CD4-positive, alpha-beta T cell treated with Interleukin-10 for 1 hour (primary cell): ENCODE measurements at places on chromosomes 2 and 18.

DNA sequence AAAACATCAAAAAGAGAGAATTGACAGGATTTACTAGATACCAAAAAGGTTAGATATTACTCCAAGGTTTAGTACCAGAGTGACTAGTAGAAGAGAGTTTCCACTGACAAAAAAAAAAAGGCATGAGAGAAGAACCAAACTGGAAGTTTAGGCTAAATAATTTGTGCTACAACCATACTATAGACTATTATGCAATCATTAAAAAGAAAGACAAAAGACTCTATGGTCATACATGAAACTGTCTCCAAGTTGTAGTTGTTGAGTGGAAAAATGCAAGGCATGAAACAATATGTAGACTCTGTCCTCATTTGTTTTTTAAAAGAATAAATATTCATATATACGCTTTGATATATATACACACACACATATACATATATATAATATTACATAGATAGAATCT is 1.7 kb upstream of the EXOC6B start:
- no peak for DNase-seq

- peak; percentile 50 for DNase-seq
Measured at GRCh38 chr2:234368861-234369261, 128.0 kb downstream of the ARL4C start.

GRCh38 chr18:13136904-13137669 is 81.5 kb upstream of the LDLRAD4 start:
- DNase-seq, result peak; percentile 37

- no peak for DNase-seq
Measured at GRCh38 chr2:95551055-95551568, 40.7 kb upstream of the TRIM43 start.

DNA sequence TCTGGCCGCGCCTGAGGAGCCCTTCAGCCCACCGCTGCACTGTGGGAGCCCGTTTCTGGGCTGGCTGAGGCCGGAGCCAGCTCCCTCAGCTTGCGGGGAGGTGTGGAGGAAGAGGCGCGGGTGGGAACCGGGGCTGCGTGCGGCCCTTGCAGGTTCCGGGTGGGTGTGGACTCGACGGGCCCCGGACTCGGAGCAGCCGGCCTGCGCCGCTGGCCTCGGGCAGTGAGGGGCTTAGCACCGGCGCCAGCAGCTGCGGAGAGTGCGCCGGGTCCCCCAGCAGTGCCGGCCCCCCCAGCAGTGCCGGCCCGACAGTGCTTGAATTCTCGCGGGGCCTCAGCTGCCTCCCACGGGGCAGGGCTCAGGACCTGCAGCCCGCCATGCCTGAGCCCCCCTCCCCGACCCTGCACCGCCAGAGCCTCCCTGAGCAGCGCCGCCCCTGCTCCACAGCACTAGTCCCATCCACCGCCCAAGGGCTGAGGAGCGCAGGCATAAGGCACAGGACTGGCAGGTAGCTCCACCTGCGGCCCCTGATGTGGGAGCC is 534.2 kb downstream of the ZNF804A start:
- DNase-seq, result no peak

- DNase-seq, result no peak
Measured at GRCh38 chr2:173972636-173973035, 7.5 kb upstream of the SP3 start.

DNA sequence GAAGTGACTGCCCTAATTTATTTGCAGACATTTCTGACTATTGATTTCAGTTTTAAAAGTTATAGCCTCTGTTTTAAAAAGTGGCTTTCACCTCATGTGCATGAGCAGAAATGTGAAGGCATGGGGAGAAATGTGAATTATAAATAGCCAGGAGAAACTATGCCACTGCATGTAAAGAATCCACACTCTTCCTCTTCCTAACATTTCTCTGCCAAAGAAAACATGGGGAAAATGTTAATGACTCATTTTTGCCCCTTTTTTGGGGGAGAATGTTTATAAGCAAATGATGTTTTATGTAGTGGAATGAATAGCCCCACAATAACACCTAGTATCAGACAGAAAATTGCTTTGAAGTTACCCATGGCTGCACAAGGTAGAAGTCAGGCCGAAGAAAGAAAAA is 249.0 kb upstream of the TANK start:
- no peak for DNase-seq

DNA sequence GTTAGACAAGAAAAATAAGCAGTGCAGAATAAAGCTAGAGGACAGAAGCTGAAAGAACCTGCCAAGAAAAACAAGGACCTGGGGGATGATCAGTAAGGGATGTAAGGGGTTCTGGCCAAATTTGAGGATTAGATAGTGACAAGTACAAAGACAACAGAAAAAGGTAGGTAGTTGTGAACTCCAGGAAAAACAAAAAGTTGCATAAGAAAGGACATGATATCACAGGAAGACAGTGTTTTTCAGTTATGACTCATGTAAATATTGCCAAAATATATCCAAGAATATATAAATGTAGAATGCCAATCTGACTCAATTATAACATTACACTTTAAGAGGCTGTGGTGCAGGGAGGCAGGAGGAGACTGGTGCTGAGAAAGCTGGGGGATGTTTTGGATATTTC is 209.8 kb upstream of the SH3BP4 start:
- DNase-seq, result no peak

GRCh38 chr2:96241900-96242611 is 23.7 kb downstream of the TMEM127 start:
- peak; percentile 74 for DNase-seq

DNA sequence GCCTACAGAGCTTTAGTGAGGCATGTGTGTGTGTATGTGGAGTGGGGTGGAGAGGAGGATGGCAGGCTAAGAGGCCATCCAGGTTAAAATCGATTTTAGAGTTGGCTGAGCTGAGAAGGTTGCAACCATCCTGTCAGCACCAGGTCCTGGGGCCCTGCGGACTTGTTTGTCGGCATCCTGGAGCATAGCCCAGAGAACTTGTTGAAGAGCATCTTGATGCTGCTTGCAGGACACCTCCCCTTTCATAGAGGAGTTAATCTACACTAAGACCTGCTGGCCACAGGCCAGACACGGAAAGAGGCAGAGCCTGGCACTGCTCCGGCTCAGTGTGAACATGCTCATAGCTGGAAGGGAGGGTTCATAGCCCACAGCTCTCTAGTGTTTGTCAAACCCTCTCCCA is 72.1 kb upstream of the RGPD5 start:
- DNase-seq, result no peak

DNA sequence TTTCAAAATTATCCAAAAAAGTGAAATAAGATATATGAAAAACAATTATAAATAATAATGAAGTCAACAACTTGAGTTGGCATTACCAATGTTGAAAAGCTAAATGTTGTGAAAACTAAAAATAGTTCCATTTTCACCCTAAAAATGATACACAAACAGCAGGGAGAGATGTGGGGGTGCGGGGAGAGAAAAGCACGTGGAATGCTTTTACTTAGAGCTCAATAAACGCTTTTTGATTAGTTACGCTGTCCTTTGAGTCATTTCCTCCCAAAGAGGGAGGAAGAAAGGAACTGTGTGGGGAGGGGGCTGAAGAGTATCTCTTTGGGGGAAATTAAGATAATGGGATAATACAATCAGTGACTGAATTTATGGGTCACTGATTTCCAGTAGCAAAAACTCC is 29.2 kb downstream of the ZNF521 start:
- DNase-seq, result no peak

DNA sequence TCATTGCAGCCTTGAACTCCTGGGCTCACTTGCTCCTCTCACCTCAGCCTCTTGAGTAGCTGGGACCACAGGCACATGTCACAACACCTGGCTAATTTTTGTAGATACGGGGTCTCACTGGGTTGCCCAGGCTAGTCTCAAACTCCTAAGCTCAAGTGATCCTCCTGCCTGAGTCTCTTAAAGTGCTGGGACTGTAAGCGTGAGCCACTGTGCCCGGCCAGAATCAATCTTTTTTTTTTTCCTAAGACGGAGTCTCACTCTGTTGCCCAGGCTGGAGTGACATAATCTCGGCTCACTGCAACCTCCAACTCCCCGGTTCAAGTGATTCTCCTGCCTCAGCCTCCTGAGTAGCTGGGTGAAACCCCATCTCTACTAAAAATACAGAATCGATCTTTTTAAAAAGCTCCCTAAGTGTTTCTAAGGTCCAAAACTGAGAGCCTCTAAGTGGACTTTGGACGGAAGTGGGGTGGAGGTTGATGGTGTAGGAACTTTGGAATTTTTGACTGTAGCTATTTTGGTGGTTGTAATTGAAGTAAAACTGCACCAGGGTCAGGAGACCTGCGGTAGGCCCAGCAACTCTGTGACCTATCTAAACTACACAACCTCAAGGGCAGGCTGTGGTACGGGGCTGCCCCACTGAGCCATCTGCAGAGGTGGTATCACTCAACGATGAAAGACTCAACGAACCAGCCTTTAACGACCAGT is 82.9 kb downstream of the POLR1A start:
- no peak for DNase-seq

DNA sequence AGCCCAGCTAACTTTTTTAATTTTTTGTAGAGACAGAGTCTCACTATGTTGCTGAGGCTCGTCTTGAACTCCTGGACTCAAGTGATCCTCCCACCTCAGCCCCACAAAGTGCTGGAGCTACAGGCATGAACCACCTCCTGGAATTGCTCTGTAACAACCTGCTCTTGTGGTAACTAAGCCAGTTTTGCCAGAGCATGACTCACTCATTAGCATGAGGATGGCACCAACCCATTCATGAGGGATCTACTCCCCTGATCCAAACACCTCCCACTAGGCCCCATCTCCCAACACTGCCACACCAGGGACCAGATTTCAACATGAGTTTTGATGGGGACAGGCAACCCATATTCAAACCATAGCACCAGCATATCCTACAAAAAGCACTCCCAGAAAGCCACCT is 348.9 kb upstream of the RAB12 start:
- DNase-seq, result no peak

- no peak for DNase-seq
Measured at GRCh38 chr18:62001396-62001795, 108.6 kb upstream of the RNF152 start.

DNA sequence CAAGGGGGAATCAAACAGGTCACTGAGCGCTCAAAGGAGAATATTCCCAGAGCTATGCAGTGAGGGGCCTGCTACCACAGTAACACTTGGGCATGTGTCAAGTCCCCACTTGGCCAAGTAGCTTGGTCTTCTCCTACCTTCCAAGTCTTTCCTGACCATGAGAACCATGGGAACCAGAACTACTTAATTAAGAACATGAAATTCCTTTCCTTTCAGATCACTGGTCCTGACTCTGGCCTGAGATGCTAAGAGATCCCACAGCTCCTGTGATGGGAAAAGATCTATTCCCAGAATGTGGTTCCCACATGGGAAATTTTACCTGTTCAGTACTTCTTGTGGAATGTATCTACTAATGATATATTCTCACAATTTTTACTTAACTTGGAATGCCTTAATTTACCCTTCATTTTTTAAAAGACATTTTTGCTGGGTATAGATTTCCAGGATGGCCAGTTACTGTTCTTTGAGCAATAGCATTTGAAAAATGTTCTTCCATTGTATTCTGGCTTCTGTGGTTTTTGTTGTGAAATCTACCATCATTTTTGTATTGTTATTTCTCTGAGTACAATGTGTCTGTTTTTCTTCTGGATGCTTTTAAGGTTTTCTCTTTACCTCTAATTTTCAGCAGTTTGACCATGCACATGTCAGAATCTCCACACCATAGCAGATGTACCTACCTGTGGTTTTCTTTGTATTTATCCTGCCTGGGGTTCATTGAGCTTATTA is 37.9 kb downstream of the KCNIP3 start:
- DNase-seq, result no peak

DNA sequence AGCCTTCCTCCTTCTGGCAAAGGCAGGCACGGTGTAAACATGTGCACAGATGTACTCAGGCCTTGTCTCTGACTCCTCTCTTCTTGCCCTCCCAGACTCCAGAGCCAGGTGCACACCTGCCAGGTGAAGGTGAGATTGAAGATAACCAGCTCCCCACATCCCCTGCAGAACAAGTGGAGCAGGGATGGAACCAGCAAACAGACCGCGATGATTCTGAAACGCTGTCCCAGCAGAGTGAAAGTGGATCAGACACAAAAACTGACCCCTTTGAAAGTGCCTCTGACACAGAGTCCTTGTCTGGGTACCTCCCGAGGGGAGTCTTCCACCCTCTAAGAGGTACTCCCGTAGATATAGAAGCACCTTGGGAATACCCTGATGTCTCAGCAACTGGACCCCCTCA is 77.2 kb downstream of the ARHGEF4 start:
- DNase-seq, result no peak

- DNase-seq, result no peak
Measured at GRCh38 chr18:29060349-29060748, 883.4 kb upstream of the CDH2 start.

GRCh38 chr2:98478088-98478551 is 33.5 kb downstream of the INPP4A start:
- no peak for DNase-seq

GRCh38 chr2:173077506-173078177 is 2.0 kb downstream of the MAP3K20 start:
- DNase-seq, result no peak

DNA sequence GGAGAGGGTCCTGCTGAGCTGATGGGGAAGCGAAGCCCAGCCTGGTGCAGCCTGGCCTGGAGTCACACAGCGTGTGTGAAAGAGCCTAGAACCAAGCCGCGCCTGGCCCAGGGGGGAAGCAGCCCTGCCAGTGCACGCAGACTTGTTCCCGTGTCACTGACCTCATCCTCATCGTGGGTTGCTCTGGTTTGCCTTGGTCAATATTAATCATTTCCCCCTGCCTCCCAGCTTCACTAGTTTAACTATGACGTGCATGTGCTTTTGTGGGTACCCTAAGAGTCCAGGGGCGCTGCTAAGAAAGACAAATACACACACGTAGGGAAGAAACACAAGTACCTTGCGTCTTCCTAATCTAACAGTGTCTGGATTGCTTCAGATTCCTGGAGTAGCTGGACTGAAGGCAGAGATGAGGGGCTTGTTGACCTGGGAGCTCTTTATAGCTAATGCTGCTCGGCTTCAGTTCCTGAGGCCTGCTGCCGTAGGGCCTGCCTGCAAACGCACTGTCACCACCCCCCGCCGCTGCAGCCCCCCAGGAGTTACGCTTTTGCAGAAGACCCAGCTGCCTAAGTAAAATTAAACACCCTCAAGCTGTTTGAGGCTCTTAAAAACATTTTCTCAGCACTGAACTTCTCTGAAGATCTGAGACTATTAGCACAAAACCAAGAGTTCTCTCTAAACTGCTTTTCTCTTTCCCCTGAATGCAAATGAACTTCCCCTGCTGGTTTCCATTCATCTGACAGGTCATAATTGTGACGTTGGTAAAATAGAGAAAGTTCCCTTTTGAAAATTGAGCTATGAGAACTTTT is 159.2 kb downstream of the FAM210A start:
- peak; percentile 38 for DNase-seq

- no peak for DNase-seq
Measured at GRCh38 chr2:226754821-226755604, 44.6 kb downstream of the IRS1 start.
